ENCODE measurements at places on chromosomes 2 and 18.
A peak's percentile ranks its signal among the peaks of the same experiment; 100 is the strongest.

- no peak for DNase-seq
These were observed 178.3 kb upstream of the DSEL start for GRCh38 chr18:67694787-67695186.

- DNase-seq = no peak
These were observed 21.0 kb downstream of the MAL start for GRCh38 chr2:95046371-95047112.

DNA sequence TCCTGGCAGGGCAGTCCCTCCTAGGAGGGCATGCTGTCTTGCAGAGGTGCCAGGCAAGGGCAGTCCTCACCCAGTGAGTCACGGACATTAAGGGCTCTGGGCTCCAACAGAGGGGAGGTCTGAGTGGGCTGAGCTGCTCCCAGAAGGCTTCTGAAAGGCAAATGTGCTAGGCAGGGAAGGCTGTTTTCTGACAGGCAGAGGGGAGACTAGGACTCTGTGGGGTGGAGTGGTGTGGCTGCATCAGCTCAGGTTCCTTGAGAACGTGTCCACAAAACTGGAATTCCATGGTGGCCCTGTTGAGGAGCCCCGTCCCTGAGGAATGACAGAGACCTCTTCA lies 283.5 kb downstream of the MYCN start:
- DNase-seq = no peak

DNA sequence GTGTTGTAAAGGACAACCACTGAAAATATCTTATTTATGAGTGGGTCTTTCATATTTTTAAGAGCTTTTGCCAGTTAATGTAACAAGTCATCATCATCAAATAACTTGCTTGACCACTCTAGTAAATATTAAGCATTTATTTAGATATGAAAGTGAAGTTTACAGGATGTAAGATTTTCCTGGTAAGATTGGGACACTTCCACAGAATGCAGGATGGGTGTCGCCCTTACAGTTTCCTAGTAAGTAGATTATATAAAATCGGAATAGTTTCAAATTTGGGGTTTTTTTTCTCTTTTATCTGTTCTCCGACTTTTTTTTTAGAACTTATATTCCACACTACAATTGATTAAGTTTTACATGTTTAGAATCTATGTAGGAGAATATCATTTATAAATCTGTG lies 14.8 kb upstream of the SLC40A1 start:
- no peak for DNase-seq

DNA sequence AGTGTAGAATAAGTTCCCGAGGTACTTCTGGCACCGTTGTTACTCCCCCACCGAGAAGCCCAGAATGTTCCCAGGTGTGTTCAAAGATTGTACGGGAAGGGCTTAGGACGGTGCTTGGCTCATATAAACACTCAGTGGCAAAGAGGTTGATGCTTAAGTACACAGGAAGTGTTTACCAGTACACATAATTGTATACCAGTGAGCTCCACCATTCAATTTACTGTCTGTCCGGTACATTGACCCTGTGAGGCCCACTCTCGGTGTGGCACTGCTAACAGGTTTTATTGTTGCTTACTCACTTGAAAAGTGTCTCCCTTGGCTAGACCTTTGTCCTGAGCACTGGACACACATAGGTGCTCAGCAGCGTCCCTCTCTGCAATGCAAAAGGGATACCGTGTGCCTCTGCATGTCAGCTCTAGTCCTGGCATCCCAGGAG lies 191.0 kb downstream of the NEDD4L start:
- DNase-seq = no peak

DNA sequence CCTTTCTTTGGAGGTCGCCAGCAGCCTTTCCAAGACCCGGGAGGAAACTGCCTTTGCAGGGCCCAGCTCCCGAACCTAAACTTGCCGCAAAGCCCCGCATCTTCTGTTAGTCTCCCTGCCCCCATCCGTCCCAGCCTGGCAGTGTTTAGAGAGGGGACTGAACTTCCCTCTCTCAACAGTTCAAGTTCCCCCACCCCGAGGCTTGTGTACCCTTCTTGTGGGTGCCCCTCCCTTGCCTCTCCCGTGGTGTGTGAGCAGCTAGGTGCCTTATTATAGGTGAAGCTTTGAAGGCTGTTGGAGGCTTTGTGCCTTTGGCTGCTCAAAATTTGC lies 1.4 kb downstream of the LBH start:
- DNase-seq = no peak

DNA sequence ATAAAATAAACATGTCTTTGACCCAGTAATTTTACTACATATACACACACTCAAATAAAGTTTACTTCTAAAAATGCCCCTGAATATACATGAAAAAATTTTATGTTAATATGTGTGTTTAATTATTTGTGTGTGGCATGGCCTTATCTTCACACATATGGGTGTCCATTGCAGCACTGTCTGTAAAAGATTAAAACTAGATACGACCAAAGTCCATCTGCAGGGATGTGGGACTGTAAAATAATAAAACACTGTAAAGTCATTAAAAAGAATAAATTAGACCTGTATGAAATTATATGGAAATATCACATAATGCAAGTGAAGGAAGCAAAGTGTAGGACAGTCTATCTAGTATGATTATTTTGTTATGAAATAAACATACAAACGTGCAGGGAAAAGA lies 337.3 kb downstream of the RND3 start:
- DNase-seq = no peak

DNA sequence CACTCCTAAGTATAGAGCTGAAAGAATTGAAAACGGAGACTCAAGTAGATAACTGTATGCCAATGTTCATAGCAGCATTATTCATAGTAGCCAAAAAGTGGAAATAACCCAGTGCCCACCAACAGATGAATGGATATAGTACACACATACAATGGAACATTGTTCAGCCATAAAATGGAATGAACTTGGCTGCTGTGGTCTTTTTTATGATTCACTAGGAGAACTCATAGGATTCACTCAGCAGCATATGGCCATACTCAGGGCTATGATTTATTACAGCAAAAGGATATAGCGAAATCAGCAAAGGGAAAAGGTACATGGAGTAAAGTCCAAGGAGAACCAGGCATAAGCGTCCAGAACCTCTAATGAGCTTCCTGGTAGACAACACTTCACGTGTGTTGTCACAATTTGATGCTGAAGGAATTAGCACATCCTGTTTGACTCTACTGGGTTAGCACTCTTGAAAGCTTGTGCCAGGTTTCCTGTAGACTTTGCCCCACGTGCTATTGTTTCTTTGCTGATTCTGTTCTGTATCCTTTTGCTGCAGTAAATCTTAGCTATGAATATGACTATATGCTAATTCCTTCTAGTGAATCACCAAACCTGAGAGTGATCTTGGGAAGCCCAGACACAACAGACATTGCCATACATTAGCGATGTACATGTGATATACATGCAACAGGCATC lies 15.7 kb downstream of the SPC25 start:
- no peak for DNase-seq

- DNase-seq = no peak
These were observed 32.7 kb upstream of the CYP26B1 start for GRCh38 chr2:72180351-72180750.

DNA sequence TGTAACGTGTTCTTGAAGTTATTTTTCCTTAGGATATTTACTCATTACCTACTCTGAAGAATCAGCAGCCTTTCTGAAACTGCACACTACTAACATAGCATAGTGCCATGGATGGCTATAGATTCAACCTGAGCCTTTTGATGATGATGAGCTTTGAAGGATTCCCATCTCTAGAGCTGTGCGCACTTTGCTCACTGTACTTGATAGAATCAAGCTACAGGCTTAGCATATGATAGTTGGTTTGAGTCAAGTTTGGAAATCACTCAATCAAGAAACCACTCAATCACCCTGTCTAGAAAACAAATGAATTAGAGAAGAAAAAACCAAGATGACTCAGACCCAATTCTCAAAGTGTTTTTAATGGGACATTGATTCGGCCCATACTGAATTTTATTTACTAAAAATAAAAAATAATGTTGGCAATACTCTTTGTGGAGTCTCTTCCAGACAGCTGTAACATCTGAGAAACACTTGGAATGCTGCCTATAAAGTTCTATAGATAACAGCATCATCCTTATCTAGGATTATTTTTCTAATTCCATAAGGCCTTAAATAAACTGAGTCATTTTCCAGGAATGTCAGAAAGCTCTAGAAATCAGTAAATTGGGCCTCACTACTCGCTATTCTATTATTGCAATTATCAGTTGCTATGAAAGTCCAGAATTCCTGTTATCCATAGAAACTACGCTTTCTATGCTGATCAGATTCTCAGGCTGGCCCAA lies 259.0 kb upstream of the ERBB4 start:
- no peak for DNase-seq

- no peak for DNase-seq
These were observed 67.9 kb downstream of the ANKRD44 start for GRCh38 chr2:197242719-197243118.

DNA sequence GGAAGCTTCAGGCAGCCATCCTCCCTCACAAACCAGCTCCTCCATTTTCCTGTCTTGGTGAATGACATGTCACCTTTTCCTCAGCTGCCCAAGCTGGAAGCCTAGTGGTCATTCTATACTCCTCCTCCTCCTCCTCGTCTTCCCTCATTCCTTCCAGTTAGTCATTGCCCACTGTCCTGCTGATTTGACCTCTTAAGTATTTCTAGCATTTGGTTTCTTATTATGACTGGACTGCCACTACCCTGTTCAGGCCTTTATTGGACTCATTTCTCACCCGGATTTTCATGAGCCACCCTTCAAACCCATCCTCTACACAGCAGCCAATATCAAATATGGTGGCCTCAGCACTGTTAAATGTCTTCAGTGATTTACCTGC lies 21.9 kb upstream of the MGAT5 start:
- DNase-seq = peak; percentile 8

Data from ACHN (cell line).